ENCODE measurements at places on chromosomes 3 and 15.

- DNase-seq, result no peak
These were observed 24.6 kb upstream of the AP4E1 start for GRCh38 chr15:50883903-50884302.

DNA sequence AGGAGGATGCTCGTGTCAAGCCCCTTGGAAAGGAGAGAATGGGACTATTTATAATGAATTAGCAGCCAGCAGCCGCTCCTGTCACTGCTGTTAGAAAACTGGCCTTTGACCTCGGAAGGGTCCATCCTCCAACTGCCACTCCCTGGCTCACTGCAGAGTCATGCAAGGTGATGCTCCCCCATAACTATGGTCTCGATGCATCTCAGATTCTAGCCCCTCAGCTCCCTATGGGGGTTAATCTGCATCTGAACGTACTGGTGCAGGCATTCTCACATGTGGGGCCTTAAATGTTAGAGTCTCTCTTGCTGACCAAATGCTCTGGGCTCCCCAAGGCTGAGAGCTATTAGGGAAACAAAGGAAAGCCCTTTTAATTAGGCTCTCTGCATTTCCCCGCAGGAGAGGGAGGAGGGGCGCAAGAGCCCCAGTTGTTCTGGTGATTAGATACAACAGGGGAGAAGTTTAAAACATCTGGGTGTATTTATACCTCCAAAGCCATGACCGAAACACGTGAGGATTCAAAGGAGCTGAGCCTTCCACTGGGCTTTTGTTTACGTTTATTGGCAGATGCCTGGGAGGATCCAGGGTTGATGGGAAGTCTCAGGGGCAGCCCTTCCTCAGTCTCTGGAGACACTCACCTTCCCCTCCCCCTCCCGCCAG lies 182.5 kb downstream of the OPA1 start:
- no peak for DNase-seq

DNA sequence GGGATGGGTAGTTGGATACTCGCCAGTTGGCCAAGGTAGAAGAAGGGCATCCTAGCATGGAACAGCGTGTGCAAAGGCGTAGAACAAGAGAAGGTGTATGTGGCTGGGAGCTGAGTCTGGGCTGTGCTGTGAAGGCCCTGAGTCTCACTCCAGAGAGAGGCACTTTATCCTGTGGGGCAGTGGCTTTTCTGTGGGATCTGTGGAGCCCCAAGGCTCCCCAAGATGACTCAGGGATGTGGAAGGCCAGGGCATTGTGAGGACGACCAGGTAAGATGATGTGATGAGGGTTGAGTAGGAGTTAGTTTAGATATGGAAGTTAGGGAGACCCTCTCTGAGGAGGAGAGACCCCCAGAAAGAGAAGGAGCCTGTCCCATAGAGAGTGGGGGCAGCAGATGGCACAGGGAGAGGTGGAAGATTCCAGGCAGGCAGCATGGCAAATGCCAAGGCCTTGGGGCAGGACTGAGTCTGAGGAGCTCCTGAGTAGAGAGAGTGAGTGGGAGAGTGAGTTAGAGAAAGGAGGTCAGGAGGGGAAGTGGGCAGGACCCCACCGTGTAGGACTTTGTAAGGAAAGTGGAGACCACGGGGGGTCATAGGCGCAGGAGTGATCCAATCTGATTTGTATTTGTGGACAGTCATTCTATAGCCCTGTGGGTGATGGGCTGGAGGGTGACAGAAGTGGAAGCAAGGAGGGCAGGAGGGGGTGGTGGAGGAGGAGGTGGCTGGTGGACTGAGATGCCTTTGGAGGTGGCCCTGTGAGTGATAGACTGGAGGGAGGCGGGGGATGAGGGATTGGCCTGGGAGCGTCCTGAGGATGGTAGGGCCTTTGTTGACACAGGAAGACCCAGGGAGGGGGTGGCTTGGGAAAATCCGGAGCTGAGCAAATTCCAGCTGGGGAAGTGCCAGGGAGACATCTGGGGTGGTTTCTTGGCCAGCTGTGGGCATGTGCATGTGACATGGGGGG lies 50.3 kb downstream of the FBLN2 start:
- peak; percentile 88 for DNase-seq

- DNase-seq, result no peak
These were observed 36.3 kb downstream of the PHC3 start for GRCh38 chr3:170145278-170145677.

GRCh38 chr3:6549296-6549695 lies 311.6 kb upstream of the GRM7 start:
- no peak for DNase-seq

GRCh38 chr3:141454906-141455602 lies 31.8 kb upstream of the RASA2 start:
- DNase-seq, result no peak

DNA sequence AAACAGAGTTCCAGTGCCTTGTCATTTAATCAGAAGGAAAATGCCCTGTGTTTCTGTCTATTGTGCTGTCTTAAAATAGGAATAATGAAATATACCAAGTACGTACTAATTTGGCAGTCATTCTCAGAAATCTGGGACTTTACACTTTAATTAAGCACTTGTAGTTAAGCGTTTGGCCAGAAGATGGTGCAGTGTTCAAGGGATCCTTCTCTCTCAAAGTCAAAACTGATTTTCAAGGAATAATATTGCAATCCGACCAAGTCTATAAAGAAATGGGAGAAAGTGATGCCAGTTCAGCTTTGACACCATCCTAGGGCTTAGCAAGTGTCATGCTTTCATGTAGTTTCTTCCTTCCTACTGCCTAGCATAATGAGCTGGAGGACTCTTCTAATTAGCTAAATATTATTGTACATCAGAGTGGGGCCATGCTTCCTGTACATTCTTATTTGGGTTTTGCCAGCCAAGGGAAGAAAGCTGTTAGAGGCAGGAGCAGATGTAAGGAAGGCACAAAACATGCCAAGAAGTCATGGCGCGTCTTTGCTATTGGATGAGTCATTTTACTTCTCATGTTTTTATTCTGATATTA lies 64.8 kb downstream of the SAMMSON start:
- no peak for DNase-seq

DNA sequence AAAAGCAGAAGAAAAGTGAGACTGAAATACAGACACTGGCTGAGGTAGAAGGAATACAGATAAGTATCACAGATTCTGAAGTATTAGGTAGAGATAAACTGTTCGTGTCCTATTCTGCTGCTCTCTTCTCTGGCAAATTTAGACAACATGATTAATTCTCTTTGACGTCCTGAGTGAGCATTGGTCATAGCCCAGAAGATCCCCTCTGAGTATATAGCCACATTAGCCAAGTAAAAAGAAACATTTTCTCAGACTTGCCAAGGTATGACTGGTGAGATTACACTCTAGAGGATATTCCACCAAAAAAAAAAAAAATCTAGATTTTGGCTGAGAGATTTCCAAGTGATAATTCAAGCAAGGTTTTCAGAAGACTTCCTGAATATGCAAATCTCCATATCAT lies 111.4 kb upstream of the ALCAM start:
- no peak for DNase-seq

DNA sequence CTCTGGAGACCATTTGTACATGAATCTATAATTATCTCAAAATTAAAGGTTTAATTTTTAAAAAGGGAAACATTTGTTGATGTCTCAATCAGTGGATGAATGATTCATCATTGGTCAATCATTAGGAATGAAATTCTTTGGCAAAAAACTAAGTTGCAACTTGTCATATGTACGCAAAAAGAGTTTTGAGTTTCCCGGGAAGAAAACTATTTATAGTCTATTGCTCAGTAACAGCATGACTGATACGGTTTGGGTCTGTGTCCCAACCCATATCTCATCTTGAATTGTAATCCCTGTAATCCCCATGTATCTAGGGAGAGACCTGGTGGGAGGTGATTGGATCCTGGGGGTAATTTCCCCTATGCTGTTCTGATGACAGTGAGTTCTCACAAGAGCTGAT lies 765.8 kb upstream of the ROBO1 start:
- DNase-seq, result no peak

GRCh38 chr15:101048176-101048575 lies 129.0 kb downstream of the LRRK1 start:
- DNase-seq, result no peak

GRCh38 chr3:152196782-152197181 lies 71.9 kb upstream of the MBNL1 start:
- no peak for DNase-seq

- no peak for DNase-seq
These were observed 75.7 kb upstream of the KLHL25 start for GRCh38 chr15:85870216-85871014.

GRCh38 chr3:4838621-4839022 lies 140.6 kb upstream of the BHLHE40 start:
- DNase-seq, result no peak

GRCh38 chr15:91257746-91258414 lies 157.8 kb downstream of the SV2B start:
- no peak for DNase-seq

DNA sequence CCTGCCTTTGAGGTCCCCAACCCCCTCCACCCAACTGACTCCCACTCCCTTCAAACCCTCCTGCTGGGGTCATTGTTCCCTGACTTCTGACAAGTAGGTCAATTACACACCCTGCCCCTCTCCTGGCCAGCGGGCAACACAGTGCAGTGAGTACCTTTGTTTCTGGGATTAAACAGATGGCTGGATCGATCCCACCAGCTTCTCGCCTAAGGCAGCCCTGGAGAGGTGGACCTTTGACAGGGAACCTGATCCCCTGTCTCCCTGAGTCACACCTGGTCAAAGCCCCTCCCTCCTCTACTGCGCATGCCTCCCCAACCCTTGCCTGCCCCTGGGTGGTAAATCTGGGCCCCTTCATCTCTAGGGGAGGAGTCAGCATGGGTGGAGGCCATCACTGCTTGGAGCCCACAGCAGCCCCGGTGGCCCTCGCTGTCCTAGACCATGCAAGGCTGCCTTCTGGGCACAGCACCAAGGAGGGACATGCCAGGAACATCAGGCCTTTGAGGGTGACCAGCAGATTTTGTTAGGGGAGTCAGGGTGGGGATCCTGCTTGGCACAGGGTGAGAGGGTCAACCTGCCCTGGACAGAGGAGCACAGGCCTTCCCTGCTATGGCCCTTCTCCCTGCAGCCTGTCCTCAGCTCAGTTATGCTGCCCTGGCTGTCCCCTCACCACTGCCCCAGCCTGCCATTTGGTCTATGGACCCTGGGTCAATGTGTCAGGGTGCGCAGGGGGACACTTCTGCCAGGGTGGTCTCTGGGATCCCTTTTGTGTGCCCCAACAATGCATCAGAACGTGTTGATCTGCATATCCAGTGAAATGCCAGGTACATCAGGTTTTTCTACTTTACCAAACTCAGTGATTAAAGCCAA lies 9.8 kb upstream of the PRR23E start:
- DNase-seq, result no peak

GRCh38 chr3:19264424-19264823 lies 116.1 kb downstream of the KCNH8 start:
- DNase-seq, result no peak

GRCh38 chr15:60399246-60399915 lies 1.6 kb upstream of the ANXA2 start:
- no peak for DNase-seq

DNA sequence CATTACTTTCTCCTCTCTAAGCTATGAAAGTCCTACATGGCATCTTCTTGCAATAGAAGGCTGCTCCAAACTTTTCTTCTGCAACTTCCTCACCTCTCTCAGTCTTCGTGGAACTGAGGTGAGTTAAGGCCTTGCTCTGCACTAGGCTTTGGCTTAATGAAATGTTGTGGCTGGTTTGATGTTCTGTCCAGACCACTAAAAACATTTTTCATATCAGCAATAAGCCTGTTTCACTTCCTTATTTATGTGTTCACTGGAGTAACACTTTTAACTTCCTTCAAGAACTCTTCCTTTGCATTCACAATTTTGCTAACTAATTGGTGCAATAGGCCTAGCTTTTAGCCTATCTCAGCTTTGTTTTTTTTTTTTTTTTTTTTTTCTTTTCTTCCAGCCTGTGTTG lies 335.3 kb upstream of the NECTIN3 start:
- no peak for DNase-seq

- no peak for DNase-seq
These were observed 106.3 kb downstream of the ZBTB20 start for GRCh38 chr3:115040673-115041286.

- DNase-seq, result no peak
These were observed 157.9 kb upstream of the TSPAN3 start for GRCh38 chr15:77228828-77229227.

DNA sequence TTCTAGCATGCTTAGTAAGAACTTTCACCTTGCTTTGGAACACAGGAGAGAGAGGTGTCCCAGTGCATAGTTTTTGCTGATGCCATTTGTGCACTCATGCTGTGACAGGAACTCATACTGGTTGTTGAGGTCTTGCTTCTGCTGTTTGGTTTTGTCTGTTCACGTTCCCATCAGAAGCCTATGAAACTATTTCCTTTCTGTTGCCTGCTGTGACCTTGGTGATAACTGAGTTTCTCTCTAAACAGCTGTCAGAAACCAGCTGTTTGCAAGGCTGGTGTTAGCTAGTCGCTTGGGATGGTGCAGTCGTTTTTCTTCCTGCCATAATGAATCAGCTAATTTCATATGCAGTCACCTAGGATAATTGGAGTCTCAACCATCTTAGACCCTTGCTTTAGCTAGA lies 724.1 kb downstream of the GRM7 start:
- DNase-seq, result no peak

DNA sequence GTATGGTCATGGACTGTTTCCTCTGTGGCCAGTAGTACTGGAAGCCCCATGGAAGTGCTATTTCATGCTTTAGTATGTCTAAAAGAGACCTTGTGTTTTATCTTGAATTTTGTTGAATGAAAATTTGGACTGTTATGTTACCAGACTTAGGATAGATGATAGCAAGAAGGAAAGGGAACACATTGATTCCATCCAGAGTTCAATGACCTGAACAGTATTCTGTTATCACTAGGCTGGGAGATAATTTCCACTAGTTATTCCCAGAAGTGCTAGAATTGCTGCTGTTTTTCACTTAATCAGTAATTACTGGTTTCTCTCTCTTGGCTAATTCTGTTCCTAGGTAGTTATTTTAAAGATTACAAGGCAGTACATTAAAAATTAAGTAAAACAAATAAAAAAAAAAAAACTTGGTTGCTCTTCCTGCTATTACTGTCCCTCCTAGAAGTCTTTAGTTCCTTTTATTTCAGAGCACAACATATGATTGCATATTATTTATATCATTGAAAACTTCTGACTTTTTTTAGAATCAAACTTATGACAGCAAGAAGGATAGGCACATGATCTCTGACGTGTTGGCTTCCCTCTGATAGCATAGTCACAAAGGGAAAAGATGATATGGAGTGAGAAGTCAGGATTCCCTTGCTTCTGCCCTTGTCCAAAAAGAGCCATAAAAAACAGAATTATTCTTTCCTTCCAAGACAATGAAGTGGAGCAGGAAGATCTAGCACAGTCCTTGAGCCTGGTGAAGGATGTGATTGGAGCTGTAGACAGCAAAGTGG lies 72.2 kb downstream of the KLHL25 start:
- DNase-seq, result no peak

- DNase-seq, result no peak
These were observed 66.3 kb upstream of the ACAD9 start for GRCh38 chr3:128813097-128813496.

GRCh38 chr15:70048578-70049514 lies 48.9 kb downstream of the TLE3 start:
- peak; percentile 45 for DNase-seq

- no peak for DNase-seq
These were observed 334.3 kb downstream of the UNC13C start for GRCh38 chr15:54312528-54312927.

- DNase-seq, result no peak
These were observed 846.3 kb upstream of the ARPP21 start for GRCh38 chr3:34793057-34793456.

GRCh38 chr3:106635271-106635670 lies 742.0 kb upstream of the CCDC54 start:
- DNase-seq, result no peak

GRCh38 chr15:96947296-96948229 lies 617.1 kb downstream of the NR2F2 start:
- DNase-seq, result no peak

GRCh38 chr3:121883507-121883906 lies 10.7 kb upstream of the SLC15A2 start:
- no peak for DNase-seq
